Right ventricle myocardium superior (tissue), 1 donor: ENCODE measurements at places on chromosomes 3 and 15.

- no peak for DNase-seq
Observed at GRCh38 chr15:39997031-39997430, 42.0 kb downstream of the SRP14 start.

DNA sequence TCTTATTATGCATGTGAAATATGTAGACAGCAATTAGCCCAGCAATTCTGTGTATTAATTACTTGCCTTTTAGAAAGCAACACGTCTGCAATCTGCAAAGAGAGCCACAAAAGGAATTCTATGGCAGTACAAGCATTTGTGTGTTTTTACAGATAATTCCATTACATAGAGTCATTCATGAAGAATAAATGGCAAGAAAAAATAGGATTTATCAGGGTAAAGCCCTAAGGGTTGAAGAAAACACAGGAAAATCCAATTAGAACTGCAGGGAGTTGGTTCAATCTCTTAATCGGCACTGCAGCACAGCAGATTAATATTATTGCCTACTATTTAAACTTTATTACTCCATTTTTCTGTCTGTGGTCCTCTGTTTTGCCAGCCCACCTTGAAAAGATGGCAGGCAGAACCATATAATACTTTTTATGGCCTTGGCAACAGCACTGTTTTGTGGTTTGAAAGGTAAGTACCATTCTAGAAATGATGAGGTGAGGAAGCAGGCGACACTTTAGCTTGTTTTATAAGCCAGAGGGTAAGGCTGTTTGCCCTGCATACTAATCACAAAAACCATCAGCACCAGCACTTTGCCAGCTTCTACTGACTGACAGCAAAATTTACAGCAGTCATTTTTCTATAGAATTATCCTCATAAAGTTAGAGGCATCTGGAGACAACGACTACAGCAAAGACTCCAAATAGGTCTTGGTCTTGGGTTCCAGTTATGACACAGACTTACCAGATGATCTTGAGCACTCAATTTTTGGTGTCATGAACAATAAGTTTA is 638.2 kb upstream of the NAALADL2 start:
- no peak for DNase-seq

- DNase-seq, result no peak
Observed at GRCh38 chr3:80374423-80374822, 606.6 kb upstream of the ROBO1 start.

DNA sequence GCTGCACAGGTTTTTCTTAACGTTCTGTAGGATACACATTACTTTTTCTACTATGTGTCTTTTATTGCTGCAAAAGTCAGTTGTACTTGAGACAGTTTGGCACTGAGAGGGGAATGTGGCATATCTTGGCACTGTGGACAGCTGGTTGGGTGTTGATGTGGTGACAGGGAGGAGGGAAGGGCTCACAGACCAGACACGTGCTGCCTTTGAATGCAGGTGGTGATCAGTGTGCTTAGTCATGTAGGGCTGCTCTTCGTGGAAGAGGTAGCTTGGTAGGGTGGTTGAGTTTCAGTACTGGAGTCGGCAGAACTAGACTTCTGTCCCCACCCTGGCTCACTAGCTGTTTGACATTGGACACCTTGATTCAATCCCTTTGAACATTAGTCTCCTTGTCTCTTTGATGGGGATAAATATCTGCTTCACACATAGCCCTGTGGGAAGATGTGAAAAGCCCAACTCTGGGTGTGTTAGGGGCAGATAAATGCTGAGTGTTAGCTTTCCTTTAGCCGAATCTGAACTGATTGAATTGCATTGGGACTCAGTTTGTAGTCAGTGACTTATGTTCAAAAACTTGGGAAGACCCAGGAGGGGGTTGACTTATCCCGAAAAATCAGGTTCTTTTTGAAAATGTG is 108.4 kb downstream of the PTPRG start:
- DNase-seq, result no peak

DNA sequence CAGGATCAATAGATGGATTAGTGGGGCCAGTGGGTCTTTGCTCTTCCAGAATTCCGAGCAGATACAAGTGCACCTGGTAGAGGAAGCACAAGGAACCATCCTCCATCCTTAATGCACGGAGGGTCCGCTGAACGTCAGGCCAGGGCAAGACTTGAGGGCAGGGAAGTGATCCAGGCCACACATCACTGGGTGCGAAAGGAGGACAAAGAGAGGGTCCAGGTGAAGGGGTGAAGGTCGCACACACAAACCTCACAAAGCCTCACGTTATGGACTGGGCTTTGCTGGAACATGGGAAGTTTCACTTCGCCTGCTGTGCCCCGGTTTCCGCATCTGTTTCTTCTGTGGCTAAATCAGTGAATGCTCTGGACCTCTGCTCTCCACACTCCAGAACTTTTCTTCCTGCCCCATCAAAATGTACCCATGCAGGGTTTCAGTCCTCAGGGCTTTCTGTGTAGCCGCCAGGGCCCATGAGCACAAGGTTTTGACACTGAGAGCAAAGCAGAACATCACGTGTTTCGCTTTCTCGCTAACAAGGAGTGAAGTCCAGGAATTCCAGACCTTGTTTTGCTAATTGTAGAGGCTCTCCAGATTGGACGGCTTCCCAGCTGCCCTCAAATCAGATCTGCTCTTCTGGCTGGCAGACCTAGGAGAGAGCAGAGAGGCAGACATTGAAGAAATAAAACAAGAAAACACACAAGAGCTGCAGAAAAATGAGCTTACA is 56.3 kb downstream of the KLF15 start:
- DNase-seq, result peak; percentile 69

DNA sequence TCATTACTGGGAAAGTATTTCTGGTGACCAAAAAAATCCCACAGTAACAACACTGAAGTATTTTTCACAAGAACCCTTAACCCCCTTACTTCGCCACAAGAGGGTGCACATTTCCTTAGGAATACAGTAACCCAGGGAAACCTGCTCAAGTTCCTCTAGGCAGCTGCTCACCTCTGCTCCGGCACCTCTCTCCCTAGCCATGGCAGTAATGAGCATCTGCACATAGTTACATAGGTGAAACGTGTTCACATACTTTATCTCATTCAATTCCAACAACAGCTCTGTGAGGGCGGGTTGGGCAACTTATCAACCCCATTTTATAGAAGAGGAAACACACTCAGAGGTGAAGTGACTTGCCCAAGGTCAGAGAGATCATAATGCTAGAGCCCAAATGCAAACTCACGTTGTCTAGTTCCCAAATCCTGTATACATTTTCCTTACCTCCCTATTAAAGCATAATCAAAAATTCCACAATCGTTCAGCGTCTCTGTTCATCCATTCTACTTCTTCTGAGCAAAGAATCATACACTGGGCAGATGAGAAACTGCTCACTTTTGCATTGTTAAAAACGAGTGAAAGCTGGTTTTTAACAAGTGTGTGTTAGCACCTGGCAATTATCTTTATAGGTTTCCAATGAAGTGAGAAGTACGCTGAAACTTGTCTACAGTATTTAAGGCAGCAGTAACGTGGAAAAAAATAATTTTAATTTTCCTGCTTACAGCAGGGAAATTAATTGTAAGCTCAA is 90.7 kb downstream of the IGF2BP2 start:
- DNase-seq, result no peak

DNA sequence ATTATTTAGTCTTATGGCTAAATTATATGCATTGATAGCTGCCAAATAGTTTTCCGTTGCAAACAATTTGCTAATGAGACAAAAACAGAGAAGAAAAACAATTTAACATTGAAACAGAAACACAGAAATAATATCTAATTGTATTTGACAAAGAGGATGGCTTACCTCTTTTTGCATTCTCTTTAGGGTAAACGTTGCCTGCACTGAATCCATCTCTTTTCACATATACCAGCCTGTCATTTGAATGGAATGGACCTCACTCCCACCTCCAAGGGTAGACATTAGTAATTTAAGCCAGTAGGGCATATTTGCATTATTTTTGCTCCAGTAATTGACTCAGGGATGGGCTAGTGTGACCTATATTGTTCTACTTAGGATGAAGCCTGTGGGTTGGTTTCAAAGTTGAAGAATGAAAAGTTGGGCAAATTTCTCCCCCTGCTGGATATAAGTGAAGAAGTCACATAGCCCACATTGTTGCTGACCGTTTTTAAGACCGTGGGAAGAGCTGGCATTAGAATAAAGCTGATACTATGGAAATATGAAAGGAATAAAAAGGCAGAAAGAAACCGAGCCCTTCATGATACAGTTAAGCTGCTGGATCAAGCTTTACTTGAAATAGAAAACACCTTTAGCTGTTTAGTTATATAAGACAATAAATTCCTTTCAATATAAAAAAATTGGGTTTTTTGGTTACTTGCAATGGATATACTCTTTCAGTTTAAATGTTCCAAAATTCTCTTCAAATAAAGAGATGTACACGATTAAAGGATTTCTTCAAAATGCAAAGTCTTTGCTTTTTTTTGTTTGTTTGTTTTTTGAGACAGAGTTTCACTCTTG is 26.9 kb downstream of the PIERCE2 start:
- DNase-seq, result no peak

- no peak for DNase-seq
Observed at GRCh38 chr15:90638201-90638691, 78.9 kb upstream of the BLM start.
